A172 (cell line): ENCODE measurements at places on chromosomes 4 and X. TPM values are rescaled to one million over a fixed set of nuclear protein-coding genes. Genes with fewer than 3 reads are reported as not detected.

Gene HSD17B13
- total RNA-seq, result 0.10 TPM in 1 of 2 replicates, not detected in the other

Gene NPY1R
- 1.4 and 1.6 TPM in 2 replicates for total RNA-seq

GRCh38 chr4:19927381-19927780, 324.3 kb upstream of the SLIT2 start:
- no peak for DNase-seq

GRCh38 chrX:75911716-75912115, 126.7 kb upstream of the MAGEE2 start:
- DNase-seq, result no peak

GRCh38 chrX:72306085-72306801, 529 bp upstream of the CITED1 start:
- DNase-seq, result no peak

DNA sequence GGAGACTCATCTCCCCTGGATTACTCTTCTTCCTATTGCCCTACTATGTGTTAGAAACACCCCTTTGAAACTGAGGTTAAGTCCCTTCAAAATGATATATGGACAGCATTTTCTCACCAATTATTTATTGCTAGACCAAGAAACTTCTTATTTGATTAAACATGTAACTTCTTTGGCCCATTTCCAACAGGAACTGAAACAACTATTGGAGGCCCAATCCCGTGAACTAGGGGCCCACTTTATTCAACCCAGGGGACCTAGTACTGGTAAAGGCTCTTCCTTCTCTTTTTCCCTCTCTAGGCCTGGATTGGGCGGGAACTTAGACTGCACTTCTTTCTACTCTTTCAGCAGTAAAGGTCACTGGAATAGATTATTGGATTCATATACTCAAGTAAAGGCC, 16.7 kb upstream of the COL25A1 start:
- no peak for DNase-seq

DNA sequence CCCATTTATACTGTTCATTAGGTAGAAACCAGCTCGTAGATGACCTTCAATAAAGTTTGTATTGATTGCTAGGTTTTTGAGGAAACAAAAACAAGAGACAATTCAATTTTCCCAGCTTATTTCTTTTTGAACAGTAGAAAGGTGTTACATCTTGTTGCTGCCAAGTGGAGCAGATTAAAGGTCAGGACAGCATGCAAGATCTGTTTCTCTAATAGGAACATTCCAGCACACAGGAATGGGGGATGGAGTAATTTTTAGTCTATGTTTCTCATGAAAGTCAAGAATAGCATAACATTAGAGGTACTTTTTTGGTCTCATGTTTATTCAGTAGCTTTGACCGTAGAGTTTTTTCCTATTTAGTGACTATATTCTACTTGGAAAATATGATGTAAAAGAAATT, 132.4 kb downstream of the IL1RAPL1 start:
- no peak for DNase-seq

Gene PHOX2B
- total RNA-seq, result not detected in 2 replicates

Gene ARHGAP6
- total RNA-seq, result 0.28 and 0.38 TPM in 2 replicates

DNA sequence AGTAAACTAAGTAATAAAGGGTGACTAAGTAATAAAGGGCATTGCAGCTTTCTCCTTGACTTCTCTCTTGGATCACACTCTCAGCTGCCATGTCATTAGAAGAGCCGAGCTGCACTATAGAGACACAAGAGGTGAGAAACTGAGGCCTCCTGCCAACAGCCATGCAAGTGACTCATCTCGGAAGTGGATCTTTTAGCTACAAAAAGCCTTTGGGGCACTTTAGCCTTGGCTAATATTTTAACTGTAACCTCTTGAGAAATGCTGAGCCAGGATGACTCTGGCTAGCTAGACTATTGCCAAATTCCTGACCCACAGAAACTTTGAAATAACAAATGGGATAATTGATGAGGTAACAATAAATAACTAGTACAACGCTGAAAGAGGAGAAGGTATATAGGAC, 1.5 kb upstream of the NEIL3 start:
- no peak for DNase-seq

DNA sequence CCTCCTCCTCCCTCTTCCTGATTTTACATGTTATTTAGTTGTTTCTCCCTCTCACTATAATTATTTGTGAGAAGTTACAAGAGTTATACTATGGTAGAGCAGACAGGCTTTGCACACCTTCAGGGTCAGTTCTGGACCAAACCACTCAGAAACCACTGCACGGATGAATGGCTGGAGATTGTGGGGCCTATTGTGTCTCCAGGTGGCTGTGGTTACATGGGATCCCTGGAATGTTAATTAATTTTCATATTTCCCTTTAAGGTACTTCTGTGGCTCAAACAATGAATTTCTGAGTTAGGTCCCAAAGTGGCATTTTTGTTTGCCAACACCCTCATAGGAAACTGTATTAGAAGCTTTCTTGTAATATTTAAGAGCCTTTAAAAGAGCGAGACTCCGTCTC, 151.9 kb downstream of the BMPR1B start:
- no peak for DNase-seq

DNA sequence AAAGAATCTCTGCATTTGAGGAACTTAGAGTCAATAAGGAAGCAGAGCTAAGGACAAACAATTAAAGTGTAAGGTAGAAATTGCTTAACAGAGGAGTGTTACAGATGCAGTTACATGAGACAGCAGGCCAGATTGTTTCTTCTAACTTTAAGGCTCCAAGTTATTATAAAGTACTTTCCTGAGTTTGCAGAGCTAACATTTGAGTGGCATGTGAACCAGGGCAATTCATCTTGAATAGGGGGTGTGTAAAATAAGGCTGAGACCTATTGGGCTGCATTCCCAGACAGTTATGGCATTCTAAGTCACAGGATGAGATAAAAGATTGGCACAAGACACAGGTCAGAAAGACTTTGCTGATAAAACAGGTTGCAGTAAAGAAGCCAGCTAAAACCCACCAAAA, 7.6 kb upstream of the LNX1 start:
- peak; percentile 29 for DNase-seq

Gene GPR173
- 0.47 and 0.72 TPM in 2 replicates for total RNA-seq

GRCh38 chrX:12007881-12008280, 130.4 kb upstream of the FRMPD4 start:
- DNase-seq, result peak; percentile 99

Gene SPANXD
- not detected in 2 replicates for total RNA-seq

Gene CACNA1F
- not detected in 2 replicates for total RNA-seq

Gene PABPC1L2B
- not detected in 2 replicates for total RNA-seq
